SJCRH30 (cell line): ENCODE measurements at places on chromosomes 16 and 17. TPM values are rescaled to one million over a fixed set of nuclear protein-coding genes. Genes with fewer than 3 reads are reported as not detected.

HCRT gene
- 1.0 TPM in 1 of 2 replicates, not detected in the other for total RNA-seq

SAP30BP gene
- 63.4 and 74.0 TPM in 2 replicates for total RNA-seq

EVI2B gene
- not detected in 2 replicates for total RNA-seq

SARM1 gene
- total RNA-seq = 14.9 and 16.1 TPM in 2 replicates

DOC2B gene
- not detected in 2 replicates for total RNA-seq

CNTNAP1 gene
- total RNA-seq = 4.0 and 5.0 TPM in 2 replicates

DUSP3 gene
- 33.9 and 35.5 TPM in 2 replicates for total RNA-seq

GRCh38 chr16:89691986-89692569 lies 5.6 kb downstream of the CDK10 start:
- no peak for DNase-seq
- H3K4me1 ChIP-seq = peaks cover 15% of the 10 kb centered on the region
- H3K4me3 ChIP-seq = no peak overlapping the region
- H3K27ac ChIP-seq = no peak overlapping the region
- no peaks in the 10 kb centered on the region for H3K27me3 ChIP-seq
- peaks cover 35% of the 10 kb centered on the region for H3K36me3 ChIP-seq

- H3K27ac ChIP-seq = no peak overlapping the region
- no peaks in the 10 kb centered on the region for H3K4me1 ChIP-seq
- no peak overlapping the region for H3K4me3 ChIP-seq
- DNase-seq = no peak
- no peaks in the 10 kb centered on the region for H3K36me3 ChIP-seq
Measured at GRCh38 chr17:27207073-27207513, 86.8 kb upstream of the WSB1 start.

- no peak overlapping the region for H3K4me3 ChIP-seq
- no peak overlapping the region for H3K27ac ChIP-seq
- no peaks in the 10 kb centered on the region for H3K36me3 ChIP-seq
Measured at GRCh38 chr16:81632392-81633146, 146.5 kb upstream of the PLCG2 start.

- no peaks in the 10 kb centered on the region for H3K4me1 ChIP-seq
- H3K27ac ChIP-seq = no peak overlapping the region
- H3K4me3 ChIP-seq = no peak overlapping the region
- DNase-seq = no peak
- no peaks in the 10 kb centered on the region; the same call in 1 of the 2 replicates for H3K27me3 ChIP-seq
- H3K36me3 ChIP-seq = no peaks in the 10 kb centered on the region
Measured at GRCh38 chr16:81432937-81433557, 11.6 kb upstream of the CMIP start.

GRCh38 chr16:2058872-2059271 lies 11.1 kb downstream of the TSC2 start:
- no peaks in the 10 kb centered on the region for H3K4me1 ChIP-seq
- no peak overlapping the region for H3K27ac ChIP-seq
- no peaks in the 10 kb centered on the region; the same call in 1 of the 2 replicates for H3K36me3 ChIP-seq
- H3K4me3 ChIP-seq = no peak overlapping the region
- H3K27me3 ChIP-seq = no peaks in the 10 kb centered on the region

DNA sequence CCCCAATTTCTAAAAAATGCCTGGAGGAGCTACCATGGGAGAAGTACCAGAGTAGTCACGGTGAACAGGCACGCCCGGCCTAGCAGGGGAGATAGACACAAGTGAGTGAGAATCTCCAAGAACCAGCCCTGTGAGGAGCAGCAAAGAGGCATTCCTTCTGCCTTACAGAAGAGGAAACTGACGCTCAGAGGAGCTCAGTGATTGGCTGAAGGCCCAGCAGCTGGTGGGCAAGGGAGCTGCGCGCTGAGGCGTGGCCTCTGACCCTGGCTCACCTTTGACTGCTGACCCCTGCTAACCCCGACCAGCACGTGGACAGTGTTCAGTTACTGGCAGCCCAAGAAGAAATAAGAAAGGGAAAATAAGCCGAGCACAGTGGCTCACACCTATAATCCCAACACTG lies 1.8 kb downstream of the C16orf96 start:
- H3K27me3 ChIP-seq = peaks cover 5% of the 10 kb centered on the region; the same call in 1 of the 2 replicates
- no peaks in the 10 kb centered on the region for H3K4me1 ChIP-seq
- H3K27ac ChIP-seq = no peak overlapping the region
- H3K36me3 ChIP-seq = no peaks in the 10 kb centered on the region
- H3K4me3 ChIP-seq = no peak overlapping the region

- no peaks in the 10 kb centered on the region for H3K27me3 ChIP-seq
- peak overlapping the region; percentile 32 for H3K4me3 ChIP-seq
- DNase-seq = no peak
- peak overlapping the region; percentile 33 for H3K27ac ChIP-seq
Measured at GRCh38 chr17:2214929-2215615, 88.5 kb downstream of the SMG6 start.

- H3K4me1 ChIP-seq = no peaks in the 10 kb centered on the region
- H3K4me3 ChIP-seq = no peak overlapping the region
- H3K27me3 ChIP-seq = no peaks in the 10 kb centered on the region
- no peaks in the 10 kb centered on the region for H3K36me3 ChIP-seq
- H3K27ac ChIP-seq = no peak overlapping the region
Measured at GRCh38 chr17:8708025-8708461, 36.6 kb downstream of the CCDC42 start.

GRCh38 chr16:73796241-73796640 lies 500.4 kb upstream of the PSMD7 start:
- no peak overlapping the region for H3K27ac ChIP-seq
- H3K36me3 ChIP-seq = no peaks in the 10 kb centered on the region
- H3K4me3 ChIP-seq = no peak overlapping the region
- H3K27me3 ChIP-seq = no peaks in the 10 kb centered on the region
- DNase-seq = no peak

DNA sequence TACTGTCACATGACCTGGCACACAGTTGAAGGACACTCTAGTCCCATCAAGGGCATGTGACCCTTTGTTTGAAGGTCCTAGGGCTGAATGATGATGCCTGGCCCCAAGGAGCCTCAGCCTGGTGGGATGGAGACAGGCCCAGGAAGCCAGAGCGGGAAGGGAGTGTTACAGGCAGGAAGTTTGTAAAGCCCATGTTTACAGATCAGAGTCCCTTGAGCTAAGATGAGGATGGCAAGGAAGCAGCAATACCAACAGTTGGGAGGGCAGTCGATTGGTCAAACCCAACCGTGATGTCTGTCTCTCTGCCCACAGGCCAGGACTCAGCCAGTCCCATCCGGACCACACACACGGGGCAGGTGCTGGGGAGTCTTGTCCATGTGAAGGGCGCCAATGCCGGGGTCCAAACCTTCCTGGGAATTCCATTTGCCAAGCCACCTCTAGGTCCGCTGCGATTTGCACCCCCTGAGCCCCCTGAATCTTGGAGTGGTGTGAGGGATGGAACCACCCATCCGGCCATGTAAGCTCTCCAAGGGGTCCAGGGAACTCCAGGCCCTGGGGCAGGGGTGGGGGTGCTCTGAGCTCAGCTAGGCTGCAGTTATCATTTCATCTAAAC lies 2.5 kb downstream of the CES2 start:
- peaks cover 4% of the 10 kb centered on the region; the same call in 1 of the 2 replicates for H3K36me3 ChIP-seq
- no peak overlapping the region for H3K27ac ChIP-seq
- no peak overlapping the region for H3K4me3 ChIP-seq
- no peak for DNase-seq
- H3K4me1 ChIP-seq = peaks cover 5% of the 10 kb centered on the region
- H3K27me3 ChIP-seq = no peaks in the 10 kb centered on the region

GRCh38 chr16:20952139-20952920 lies 51.8 kb downstream of the LYRM1 start:
- H3K4me1 ChIP-seq = no peaks in the 10 kb centered on the region
- no peak for DNase-seq
- H3K27me3 ChIP-seq = no peaks in the 10 kb centered on the region
- no peak overlapping the region for H3K27ac ChIP-seq
- H3K36me3 ChIP-seq = no peaks in the 10 kb centered on the region

- no peak overlapping the region for H3K4me3 ChIP-seq
- peaks cover 36% of the 10 kb centered on the region for H3K4me1 ChIP-seq
- H3K36me3 ChIP-seq = no peaks in the 10 kb centered on the region
Measured at GRCh38 chr17:50632637-50633036, 2.0 kb upstream of the ABCC3 start.
